Activated T-helper 1 cell treated with anti-CD3 and anti-CD28 coated beads, Interleukin-12 subunit alpha, Interleukin-12 subunit beta, Interleukin-2, Interleukin-4 antibody, amounts not matched to agents 30 ng/mL and 10 ng/mL and 1 ng/mL, durations not matched to agents 14 hours and 24 hours and 36 hours (primary cell): ENCODE measurements at places on chromosomes 1 and 21. TPM values are rescaled to one million over a fixed set of nuclear protein-coding genes. Genes with fewer than 3 reads are reported as not detected.

Gene FCMR
- total RNA-seq = 24.5 and 27.9 TPM in 2 replicates

Gene PLA2G2D
- not detected in 2 replicates for total RNA-seq

Gene PTPN22
- 66.2 and 66.7 TPM in 2 replicates for total RNA-seq

Gene CELA2B
- total RNA-seq = not detected in 2 replicates

Gene NUDT4B
- 0.66 and 1.2 TPM in 2 replicates for total RNA-seq

Gene CYP4Z1
- not detected in 2 replicates for total RNA-seq

Gene AMY1A
- total RNA-seq = not detected in 2 replicates

Gene TNFRSF4
- total RNA-seq = 788 and 811 TPM in 2 replicates

Gene OR2L2
- 0.07 and 0.08 TPM in 2 replicates for total RNA-seq

Gene PTPRU
- total RNA-seq = 0.67 and 0.76 TPM in 2 replicates

Gene WNT2B
- total RNA-seq = 0.05 and 0.10 TPM in 2 replicates

Gene CASP9
- total RNA-seq = 19.5 and 21.0 TPM in 2 replicates

Gene CDCA8
- total RNA-seq = 33.5 and 37.2 TPM in 2 replicates

Gene ACTN2
- 0.10 TPM in 1 of 2 replicates, not detected in the other for total RNA-seq

Gene TEX50
- total RNA-seq = not detected in 2 replicates

Gene CELA3B
- total RNA-seq = not detected in 2 replicates

Gene KDM5B
- total RNA-seq = 102 and 113 TPM in 2 replicates

Gene FCRL4
- not detected in 2 replicates for total RNA-seq

Gene EPHA8
- not detected in 2 replicates for total RNA-seq

Gene EDN2
- total RNA-seq = not detected in 2 replicates

Gene TCP10L
- total RNA-seq = 0.59 and 0.93 TPM in 2 replicates

Gene HSD3B1
- total RNA-seq = not detected in 2 replicates

Gene B4GALT2
- 51.2 and 51.3 TPM in 2 replicates for total RNA-seq

Gene GUCA2B
- total RNA-seq = not detected in 2 replicates

Gene ENTREP3
- 40.3 and 45.5 TPM in 2 replicates for total RNA-seq

Gene GSTM5
- total RNA-seq = 0.08 TPM in 1 of 2 replicates, not detected in the other

Gene COL9A2
- total RNA-seq = 20.4 and 22.3 TPM in 2 replicates

Gene DAP3
- 183 and 196 TPM in 2 replicates for total RNA-seq

Gene KRTAP21-2
- total RNA-seq = not detected in 2 replicates

Gene FOXD3
- total RNA-seq = not detected in 2 replicates
